ENCODE measurements at places on chromosomes 2 and 18.

DNA sequence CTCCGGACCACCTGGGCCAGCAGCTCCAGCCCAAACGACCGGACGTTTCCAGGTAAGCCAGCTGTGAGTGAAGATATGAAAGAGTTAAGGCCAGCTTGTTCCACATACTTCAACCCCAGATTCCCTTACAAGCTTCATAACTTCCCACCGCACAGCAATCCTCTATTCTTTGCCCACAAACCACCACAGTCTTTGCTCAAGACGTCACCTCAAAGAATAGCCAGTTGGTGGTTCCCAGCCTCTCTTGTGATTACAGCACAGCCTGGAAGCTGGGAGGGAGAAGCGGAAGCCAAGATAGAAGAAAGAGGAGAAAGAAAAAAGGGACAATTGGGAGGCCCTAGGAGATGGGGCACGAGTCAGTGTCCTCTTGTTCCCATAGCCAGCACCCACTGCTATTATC, 70.6 kb downstream of the NRP2 start:
- DNase-seq = no peak

DNA sequence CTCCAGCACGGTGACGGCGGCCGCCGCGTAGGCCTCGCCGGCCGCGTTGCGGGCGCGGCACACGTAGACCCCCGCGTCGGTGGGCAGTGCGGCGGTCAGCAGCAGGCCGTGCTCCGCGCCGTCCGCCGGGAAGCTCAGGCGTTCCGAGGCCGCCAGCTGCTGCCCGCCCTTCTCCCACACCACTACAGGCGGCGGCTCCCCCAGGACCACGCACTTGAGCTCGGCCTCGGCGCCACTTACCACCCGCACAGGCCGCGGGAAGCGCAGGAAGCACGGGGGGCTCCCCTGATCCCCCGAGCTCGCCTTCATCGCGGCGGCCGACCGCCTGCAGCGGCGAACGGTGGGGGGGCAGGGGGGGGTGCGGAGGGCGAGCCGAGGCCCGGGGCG, 422 bp downstream of the OBSL1 start:
- no peak for DNase-seq

DNA sequence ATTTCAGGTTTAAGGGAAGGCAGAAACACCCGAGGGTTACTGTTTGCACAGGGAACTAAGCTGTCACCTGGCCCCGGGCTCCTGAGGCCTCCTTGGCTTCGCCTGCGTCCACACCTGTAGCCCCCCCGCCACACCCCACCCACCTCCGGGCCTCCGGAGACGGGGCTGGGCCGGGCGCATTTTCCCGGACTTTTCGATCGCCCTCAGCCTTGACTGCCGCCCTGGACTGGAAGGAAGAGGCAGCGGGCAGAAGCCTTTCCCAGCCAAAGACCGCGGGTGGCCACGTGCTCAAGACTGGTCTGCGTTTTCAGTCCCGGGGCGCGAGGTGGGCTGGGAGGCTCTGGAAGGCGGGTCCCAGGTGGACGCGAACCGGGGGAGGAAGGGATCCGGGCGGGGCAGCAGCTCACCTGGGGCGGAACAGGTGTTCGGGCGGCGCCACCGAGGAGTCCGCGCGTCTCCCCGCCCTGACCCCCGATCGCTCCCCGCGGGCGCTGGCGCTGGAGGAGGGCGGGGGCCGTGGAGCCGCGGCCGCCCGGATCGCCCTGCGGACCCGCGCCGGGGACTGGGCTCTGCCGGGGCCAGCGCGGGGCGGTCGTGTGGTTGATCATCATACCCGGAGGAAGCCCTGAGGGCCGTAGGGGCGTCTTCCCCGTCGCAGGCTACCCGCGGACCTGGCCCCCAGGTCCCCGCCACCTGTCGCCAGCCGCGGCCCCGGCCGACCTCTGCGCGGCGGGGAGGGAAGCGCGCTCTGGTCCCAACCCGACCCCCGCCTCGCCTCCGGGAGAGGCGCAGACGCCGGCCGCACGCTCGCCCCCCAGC, 3.2 kb downstream of the ID2 start:
- DNase-seq = no peak

GRCh38 chr2:231412618-231412963, 17.1 kb downstream of the B3GNT7 start:
- DNase-seq = no peak

GRCh38 chr2:47028846-47029560, 113.4 kb upstream of the MCFD2 start:
- DNase-seq = no peak

DNA sequence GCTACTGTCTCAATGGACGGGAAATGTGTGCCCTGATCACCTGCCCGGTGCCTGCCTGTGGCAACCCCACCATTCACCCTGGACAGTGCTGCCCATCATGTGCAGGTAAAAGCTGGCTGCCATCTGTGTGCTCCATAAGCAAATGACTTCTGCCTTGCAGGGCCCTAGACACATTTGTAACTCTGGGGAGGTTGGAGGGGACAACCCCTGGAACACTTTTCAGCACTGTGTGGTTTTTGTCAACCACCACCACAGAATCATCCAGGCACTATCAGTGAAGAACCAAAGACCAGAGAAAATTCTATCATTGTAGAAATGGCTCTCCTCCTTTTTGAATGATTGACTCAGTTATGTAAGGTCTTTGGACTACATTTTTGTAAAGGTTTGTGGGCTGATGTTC, 84.3 kb downstream of the FEZ2 start:
- no peak for DNase-seq

DNA sequence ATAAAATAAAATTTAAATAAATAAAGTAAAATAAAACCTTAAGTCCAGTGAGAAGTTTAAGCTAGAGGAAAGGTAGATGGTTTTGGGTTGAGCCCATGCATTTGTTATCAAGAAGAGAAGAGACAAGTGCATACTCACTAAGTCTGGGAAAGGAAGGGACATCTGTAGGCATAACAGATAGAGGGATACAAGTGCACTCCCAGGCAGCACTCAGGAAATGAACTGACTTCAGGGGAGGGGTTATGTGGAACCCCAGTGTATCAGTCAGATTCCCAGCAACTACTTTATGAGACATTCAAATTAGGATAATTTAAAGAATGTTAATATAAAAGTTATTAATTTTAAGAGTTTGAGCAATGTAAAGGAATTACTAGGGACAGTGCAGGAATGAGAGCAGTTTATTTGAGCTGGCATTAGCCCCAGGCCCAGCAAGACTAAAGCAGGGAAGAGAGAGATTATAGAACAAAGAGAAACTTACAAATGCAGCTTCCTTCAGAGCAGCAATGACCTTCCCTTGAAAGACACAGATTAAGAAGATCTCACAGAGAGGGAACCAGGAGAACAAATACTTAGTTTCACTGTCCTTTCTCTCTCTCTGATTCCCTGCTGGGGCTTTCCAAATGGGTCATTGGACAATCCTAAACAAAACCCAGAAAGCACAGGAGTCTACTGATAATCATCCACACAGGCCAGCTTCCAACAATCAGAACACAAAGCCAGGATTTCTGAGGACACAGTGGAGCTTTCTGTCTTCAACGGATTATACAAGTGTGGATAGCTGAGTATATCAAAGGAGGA, 109.7 kb downstream of the ERBB4 start:
- no peak for DNase-seq

DNA sequence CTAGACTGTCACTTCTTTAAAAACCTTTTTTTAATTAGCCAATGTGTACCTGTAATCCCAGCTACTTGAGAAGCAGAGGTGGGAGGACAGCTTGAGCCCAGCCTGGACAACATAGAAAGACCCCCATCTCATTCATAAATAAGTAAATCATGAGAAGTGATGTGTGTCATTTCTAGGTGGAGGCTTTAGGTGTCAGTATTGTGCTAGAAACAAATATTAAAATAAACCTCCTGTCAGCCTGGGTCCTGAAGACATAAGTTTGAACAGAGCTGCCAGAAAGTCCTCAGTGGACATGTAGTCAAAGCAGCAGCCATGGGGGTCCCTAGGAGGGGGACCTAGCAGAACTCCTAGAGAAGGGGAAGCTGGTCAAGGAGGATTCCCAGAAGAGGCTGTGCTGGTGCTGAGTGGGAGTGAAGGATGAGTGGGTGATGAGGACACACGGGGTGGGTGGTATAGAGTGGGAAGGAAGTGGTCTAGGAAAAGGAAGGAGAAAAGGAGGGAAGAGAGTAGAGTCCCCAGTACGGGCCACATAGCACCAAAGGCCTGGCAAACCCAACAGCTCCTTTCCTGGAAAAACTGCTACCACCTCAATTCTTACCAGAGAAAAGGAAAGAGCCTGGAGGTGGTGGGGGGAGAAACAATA, 316.6 kb upstream of the NCKAP5 start:
- DNase-seq = no peak

DNA sequence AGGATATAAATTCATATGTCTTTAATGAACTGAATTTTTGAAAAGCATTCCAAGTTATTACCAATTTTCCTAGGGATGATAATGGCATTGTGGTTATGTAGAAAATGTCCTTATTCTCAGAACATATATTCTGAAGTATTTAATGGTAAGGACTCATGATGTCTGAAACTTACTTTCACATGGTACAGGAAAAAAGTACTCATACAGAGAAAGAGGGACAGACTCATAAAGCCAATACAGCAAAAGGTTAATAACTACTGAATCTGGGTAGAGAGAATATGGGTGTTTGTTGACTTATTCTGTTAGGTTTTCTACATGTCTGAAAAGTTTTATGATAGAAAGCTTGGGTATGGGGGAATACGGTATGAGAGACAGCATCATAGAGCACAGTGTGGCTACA, 84.3 kb upstream of the SERTAD2 start:
- no peak for DNase-seq

DNA sequence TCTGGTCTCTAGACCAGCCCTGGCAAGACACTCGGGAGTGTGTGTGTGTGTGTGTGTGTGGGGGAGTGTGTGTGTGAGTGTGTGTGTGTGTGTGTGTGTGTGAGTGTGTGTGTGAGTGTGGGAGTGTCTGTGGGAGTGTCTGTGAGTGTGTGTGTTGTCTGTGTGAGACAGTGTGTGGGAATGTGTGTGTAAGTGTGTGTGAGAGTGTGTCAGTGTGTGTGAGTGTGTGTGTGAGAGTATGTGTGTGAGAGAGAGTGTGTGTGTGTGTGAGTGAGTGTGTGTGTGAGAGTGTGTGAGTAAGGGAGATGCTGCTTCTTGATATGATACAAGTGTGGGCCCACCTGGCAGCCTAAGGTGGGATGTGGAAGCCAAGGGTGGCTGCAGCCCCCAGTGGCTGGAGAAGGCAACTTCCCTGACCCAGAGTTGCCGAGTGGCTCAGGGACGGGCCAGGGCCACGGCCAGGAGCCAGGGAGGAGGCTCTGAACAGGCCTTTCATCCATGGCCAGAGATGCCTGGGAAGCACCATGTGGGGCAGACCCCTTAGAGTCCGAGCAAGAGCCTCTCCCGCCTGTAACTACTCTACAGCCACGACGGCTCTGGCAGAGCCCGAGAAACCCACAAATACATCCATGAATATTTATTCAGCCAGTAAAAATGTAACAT, 159.3 kb upstream of the MYCN start:
- DNase-seq = no peak

GRCh38 chr18:37570336-37570930, 4.8 kb upstream of the CELF4 start:
- DNase-seq = no peak

- no peak for DNase-seq
Measured at GRCh38 chr2:86049529-86049928, 56.2 kb downstream of the POLR1A start.

DNA sequence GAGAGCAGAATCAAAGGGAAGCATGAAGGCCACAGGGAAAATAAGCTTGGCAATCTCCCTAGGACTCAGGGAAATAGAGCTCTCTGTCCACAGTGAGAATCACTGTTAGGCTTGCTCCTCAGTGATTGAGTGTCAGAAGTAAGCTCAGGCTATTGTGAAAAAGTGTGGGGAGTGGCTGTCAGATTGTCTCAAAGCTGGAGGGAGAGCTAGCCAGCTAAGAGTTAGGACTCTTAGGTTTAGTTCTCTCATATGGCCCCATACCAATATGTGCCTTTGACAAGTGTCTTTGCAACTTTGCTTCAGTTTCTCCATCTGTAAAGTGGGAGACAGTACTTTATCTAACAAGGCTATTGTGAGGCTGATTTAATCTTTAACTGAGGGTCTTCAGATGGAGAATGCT, 17.2 kb downstream of the EIF4E2 start:
- DNase-seq = no peak
